ENCODE measurements at places on chromosomes 1 and 21.

GRCh38 chr1:181077576-181078242, 10.8 kb upstream of the IER5 start:
- DNase-seq: no peak

DNA sequence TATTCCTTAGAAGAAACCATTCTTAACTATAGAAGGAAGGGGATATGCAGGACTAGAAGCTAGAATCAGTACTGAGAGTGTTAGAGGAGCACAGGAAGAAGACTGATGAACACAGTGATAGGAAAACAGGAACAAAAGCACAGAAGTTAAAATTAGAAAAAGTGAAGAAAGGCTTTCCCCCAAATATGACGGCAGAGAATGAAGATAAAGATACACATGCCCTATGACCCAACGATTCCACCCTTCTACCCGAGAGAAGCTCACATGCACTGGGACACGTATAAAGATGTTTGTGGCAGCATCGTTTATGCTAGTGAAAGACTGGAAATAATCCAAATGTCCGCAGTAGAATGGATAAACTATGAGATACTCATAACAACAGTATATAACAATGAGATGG, 74.2 kb downstream of the DTL start:
- DNase-seq: no peak

- no peak for DNase-seq
These were observed 16.3 kb downstream of the STRIP1 start for GRCh38 chr1:110050602-110051261.

- no peak for DNase-seq
These were observed 20.9 kb upstream of the TACSTD2 start for GRCh38 chr1:58597996-58598395.

GRCh38 chr1:172960019-172960418, 90.7 kb downstream of the TNFSF18 start:
- no peak for DNase-seq

DNA sequence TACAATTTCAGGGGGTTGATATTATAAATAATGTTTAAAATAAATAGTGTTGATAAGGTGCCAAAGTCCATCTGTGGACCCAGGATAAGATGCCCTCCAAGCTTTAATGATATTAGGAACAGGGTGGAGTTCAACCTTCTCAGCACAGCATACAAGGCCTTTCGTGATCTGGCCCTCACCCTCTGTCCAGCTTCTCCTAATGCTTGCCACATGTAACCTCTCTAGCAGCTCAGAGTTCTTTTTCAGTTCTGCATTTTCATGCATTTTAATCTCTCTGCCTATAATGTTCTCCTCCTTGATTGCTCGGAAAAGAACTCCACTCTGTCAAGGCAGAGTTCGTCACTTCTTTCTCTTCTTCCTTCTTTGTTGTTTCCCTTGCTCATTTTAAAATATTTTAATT, 21.4 kb upstream of the SMAP2 start:
- DNase-seq: no peak

DNA sequence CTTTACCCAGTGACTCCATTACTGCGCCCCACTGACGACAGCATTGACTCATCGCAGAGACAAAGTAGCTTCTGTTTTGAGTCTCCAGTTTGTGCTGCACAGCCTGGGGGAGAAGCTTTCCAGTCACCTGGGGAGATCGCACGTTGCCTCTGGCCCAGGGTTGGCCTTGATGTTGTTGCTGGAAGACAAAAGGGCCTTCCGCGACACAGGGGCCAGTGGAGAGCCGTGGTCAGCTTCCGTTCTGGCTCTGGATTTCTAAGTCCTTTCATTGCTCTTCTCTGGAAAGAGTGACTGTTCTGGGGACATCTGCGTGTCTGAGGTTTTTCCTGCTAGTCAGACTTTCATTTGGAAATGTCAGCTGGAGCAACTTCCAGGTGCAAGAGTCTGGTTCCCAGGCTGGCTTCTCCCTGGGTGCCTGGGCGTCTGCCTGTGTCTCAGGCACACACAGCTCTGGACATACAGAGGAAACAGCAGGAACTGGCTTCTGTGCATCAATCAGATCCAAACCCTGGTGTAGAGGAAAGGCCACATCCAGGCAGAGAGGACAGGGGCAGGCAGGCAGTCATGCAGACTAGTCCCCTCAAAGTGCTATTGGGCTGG, 257.0 kb downstream of the SIPA1L2 start:
- DNase-seq: no peak

GRCh38 chr1:20485527-20486456, at the start of gene CAMK2N1:
Gene CAMK2N1, minus strand, starts transcription at chr1:20486210. Its CDS starts 831 bp downstream, at chr1:20485379.
- DNase-seq: peak; percentile 73

All from amniotic epithelial cell (primary cell).